ENCODE measurements at places on chromosomes 2 and 18.

DNA sequence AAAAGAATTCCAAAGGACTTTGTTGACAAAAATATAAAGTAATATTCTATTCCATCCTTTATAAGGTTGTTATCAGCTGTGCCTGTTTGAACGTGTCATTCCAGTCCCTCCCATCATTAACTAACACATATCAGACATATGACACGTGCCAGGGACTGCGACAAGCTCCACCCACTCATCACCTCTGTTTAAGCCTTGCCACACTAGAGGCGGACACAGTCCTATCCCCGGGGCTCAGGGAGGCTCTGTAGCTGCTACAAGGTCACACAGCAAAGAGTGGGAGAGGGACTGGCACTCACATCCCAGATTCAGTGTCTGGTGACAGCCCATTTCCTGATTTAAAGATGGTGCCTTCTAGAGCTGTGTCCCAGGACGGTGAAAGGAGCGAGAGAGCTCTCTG lies 30.0 kb downstream of the TBC1D8 start:
- no peak for DNase-seq

GRCh38 chr2:225512469-225512868 lies 113.0 kb downstream of the NYAP2 start:
- DNase-seq = no peak

DNA sequence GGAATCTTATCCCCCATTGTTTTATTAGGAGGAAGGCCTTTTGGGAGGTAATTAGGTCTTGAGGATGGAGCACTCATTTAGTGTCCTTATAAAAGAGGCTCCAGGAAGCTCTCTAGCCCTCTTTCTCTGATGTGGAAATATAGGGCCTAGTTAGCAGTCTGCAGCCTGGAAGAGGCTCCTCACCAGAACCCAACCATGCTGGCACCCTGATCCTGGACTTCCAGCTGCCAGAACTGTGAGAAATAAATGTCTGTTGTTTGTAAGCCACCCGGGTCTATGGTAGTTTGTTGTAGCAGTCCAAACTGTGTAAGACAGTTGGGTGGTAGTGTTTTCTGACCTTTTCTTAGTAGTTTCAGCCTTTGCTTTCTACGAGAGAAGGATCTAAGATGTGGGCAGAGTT lies 100.7 kb downstream of the KIAA1328 start:
- DNase-seq = no peak

GRCh38 chr18:76668119-76668518 lies 154.2 kb upstream of the ZNF236 start:
- DNase-seq = no peak

DNA sequence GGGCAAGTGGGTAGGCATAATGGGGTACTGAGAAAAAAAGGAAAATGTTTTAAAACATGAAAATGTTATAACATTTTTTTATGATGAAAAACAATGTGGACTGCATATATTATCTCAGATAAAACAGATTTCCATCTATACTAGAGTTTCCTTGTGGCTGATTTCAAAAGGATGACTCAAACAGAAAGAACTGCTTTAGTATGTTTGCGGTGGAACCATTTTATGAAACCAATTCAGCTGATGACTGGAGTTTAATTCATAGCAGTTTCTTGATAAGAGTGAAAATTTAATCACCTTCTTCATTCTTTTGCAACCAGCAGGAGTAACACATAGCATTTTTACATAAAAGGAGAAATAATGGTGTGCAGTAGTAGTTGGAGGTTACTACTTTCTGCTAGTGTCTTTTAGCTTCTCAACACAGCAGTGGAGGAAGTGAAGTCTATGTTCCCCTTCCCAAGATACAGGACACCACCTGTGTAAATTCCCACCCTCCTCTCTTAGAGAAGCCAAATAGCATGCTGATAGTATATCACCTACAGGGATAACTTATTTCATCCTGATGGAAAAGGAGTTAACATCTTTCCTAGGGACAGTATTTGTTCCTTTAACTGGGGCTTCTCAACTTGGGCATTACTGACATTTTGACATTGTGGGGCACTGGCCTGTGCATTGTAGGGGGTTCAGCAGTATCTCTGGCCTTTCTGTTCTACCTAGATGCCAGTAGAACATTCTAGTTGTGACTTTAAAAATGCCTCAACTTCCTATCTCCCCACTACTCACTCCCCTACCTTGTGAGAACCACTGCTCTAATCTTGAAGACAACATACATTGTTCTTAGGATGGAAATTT lies 29.9 kb downstream of the PELI1 start:
- DNase-seq = no peak

DNA sequence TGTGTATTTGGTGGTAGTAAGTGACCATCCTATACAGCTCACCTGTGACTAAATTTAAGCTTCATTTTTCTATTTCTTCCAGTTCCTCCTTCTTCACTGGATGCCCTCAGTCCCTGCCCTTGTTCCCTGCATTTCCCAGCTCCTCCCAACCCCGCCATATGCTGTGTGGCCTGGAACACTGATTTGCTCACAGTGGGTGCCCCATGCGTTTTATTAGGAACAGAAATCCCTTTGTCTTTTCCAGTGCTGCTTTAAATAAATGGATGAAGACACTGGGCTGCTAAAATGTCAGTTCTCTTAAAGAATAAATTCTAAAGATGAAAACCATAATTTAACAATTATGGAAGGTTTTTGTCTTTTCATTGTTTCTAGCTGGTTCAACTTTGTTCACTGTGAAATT lies 477.3 kb downstream of the DCDC2C start:
- no peak for DNase-seq

GRCh38 chr2:41678639-41679038 lies 369.2 kb upstream of the PKDCC start:
- DNase-seq = no peak

DNA sequence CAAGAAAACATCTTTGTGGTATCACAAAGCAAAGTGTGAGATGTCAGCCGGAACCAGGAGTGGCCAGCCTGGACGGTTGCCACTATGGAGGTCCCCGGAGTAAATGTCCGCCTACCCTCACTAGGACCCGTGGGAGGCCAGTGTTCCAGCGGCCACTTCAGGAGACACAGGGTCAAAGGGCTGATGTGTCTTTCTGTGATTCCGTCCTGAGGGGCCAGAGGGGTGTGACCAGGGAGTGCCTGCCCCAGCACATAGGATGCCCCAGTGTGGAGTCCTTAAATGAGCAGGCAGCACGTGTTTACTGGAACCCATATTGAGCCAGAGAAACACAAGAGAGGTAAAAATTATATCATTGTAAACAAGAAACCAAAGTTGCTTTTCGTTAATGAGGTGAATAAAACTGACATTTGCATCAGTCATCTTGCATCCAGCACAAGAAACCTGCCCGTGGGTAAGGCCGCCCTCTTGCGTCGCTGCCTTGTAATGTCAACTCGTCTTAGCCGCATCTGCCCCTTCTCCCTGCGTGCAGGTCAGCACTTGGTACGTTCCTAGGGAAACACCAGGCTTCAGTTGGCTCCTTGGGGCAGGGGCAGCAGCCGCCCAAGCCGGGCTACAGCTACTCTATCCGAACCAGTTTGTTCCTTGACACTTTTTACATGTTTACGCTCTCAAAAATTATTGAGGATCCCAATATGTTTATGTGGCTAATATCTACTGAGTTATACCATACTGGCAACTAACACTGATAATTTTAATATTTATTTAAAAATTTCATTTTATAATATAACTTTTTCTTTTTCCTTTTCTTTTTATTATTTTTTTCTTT lies 46.7 kb upstream of the LAPTM4A start:
- DNase-seq = peak; percentile 83

DNA sequence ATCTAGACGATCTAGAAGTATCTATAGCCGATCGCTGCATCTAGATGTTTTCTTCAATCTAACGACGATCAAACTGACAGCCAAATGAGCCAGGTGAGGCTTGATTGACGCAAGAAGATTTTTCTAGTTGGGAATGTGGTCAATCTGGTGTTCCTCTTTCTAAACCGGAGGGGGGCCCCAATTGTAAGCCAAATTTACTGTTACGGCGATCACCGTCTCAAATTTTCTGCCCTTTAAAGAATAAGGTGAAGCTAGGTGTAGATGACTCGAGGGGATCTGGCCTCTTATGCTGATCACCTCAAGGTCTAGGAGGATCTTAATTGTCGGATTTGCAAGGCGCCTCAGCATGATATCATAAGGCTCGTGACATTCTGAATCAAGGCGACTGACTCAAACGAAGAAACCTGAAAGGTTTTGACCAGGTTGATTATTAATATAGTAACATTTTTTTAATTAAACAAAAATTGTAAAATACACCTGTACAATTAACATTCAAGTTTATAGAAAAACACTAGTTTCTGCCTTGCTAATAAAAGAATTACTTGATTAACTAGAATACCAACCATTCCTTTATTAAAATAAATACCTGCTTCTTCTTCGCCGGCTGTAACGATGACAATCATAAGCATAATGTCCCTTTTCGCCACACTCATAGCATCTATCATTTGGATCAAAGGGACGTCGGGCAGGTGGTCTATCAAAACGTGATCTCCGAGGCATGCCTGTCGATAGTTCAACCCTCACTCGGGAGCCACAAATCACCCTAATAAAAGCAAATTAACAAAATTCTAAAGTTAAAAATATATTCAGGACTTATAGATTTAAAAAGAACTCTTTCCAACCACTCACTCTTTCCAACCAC lies 2.0 kb downstream of the SRSF7 start:
- DNase-seq = no peak

DNA sequence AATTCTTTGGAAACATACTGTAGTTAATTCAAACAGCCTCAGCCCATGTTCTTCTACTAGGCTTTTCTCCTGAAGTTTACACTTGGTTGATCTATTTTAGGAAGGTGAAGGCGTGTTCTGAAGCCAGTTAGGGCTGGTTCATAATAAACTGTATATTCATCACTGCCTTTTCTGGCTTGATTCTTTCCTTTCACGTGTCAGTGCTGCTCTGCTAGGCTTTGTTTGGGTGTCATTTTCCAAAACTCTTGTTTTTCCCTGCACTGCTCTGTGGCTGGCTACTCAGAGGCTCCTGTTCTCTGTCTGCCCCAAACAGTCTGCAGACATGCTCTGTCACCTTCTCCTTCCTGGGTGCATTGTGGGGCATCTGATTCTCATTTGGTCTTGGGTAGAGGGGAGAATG lies 136.1 kb downstream of the PARD3B start:
- no peak for DNase-seq

GRCh38 chr18:56770873-56771272 lies 119.7 kb downstream of the WDR7 start:
- no peak for DNase-seq

- DNase-seq = no peak
These were observed 135.7 kb downstream of the EVA1A start for GRCh38 chr2:75424936-75425619.

DNA sequence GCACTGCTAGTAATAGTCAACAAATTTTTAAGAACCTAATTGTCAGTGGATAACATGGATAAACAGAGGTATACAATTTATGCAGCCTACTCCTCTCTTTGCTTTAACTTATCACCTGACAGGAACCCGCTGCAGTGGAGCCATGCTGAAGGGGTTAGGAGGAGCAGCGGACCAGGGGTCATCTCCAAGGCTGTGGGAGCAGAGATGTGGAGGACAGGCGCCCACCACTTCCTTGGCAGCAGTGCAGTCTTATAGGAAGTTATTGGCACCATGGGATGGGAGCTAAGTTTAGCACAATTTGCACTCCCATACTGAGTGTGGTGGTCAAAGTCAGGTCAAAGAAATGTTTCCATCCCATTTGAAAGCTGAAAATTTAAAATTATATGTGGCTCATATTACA lies 35.6 kb downstream of the HDLBP start:
- no peak for DNase-seq

GRCh38 chr2:105102963-105103421 lies 65.1 kb downstream of the MRPS9 start:
- no peak for DNase-seq

DNA sequence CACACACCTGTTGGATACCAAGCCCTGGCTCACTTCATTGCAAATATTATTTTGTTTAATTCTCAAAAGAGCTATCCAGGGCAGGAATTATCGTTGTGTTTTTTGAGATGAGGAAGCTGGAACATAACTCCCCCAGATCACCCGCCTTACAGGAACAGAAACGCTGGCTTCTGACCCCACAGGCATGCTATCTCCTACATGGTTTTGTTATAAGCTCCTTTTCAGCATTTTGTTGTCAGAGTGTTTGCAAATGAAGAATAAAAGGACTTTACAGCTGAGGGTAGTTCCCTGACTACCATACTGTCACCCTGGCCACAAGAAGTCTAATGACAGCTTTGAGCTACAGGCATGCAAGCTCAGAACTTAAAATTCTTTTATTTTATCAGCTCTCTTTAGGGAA lies 62.0 kb upstream of the MRPS9 start:
- DNase-seq = no peak

DNA sequence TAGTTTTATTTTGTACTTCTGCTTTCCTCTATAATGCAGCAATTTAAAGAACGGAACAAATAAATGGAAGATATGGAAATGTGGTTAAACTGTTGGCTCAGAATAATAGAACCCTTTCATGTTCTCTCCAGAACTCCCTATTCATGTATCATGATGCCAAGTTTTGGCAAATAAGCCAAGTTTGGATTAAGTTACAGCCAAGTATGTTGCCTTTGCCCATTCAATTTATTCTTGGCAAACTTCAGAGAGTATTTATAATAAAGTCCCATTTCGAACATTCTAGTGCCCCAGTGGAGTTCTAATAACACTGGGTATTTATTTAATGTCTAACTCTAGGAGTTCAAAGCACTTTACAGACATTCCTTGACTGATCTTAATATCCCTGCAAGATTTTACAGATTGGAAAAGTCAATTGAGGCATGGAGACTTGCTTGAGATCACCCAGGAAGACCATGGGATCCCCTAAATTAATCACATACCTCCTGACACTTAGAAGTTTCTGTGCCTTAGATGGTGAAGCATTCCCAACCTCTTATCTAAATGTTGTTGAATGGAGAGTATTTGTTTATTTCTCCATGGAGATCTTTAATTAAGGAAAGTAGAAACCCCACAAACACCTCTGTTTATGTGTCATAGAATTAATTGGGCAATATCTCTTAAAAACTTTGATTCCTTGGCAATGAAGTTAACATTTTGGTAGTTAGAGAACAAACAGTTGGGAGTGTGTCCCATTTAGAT lies 106.7 kb downstream of the ACKR3 start:
- DNase-seq = no peak

- DNase-seq = no peak
These were observed 36.3 kb downstream of the PTPRM start for GRCh38 chr18:7603259-7604000.

- DNase-seq = no peak
These were observed 479.3 kb downstream of the PTPRM start for GRCh38 chr18:8046441-8046840.

- no peak for DNase-seq
These were observed 37.3 kb downstream of the EFR3B start for GRCh38 chr2:25079050-25079635.

GRCh38 chr2:226198956-226199355 lies 600.7 kb downstream of the IRS1 start:
- DNase-seq = no peak

All from stimulated activated CD4-positive, alpha-beta T cell treated with anti-CD3 and anti-CD28 coated beads, Interleukin-2, amount 100 ng/mL, for 24 hours (primary cell).